ENCODE measurements at places on chromosomes 2 and 18. TPM values are rescaled to one million over a fixed set of nuclear protein-coding genes. Genes with fewer than 3 reads are reported as not detected.

CCDC121 gene
- total RNA-seq = 2.1 TPM

GAREM2 gene
- total RNA-seq = 13.3 TPM

CIB4 gene
- total RNA-seq = not detected

NOSTRIN gene
- total RNA-seq = 3.1 TPM

DYSF gene
- total RNA-seq = 0.89 TPM

GALNT14 gene
- total RNA-seq = 11.2 TPM

DNA sequence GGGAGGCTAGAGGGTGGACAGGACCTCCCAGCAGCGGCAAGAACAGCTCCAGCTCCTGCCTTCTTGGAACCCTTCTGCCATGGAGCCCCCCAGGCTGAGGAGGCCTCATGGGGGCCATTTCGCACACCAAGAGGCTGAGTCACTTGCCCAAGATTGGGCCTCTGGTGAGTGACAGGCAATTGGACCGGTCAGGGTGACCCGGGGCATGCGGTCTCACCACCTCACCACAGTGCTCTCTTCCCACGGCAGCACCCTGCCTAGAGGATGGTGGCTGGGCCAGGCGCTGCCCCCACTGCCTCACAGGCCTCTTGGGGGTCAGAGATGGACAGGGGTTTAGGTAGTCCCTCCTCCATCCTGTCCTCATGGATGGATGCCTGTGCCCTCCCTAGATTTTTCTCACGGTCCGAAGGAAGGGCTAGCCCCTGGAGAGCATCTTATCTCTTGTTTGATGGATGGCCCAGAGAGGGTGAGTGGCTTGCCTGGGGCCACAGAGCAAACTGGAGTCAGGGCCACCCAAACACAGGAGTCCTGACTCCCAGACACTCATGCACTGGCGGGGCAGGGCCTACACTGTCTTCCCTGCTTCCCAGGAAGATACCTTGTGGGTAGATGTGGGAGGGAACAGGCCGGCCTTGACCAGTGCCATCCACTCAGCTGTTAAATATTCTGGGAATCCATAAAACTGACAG, 119.2 kb downstream of the INHBB start:
- no peak for DNase-seq
- no peaks in the 10 kb centered on the region for H3K4me1 ChIP-seq
- no peak overlapping the region for H3K27ac ChIP-seq
- no peaks in the 10 kb centered on the region for H3K27me3 ChIP-seq
- H3K36me3 ChIP-seq = no peaks in the 10 kb centered on the region
- no peak overlapping the region for H3K4me3 ChIP-seq

- DNase-seq = no peak
- H3K4me3 ChIP-seq = no peak overlapping the region
- no peaks in the 10 kb centered on the region for H3K4me1 ChIP-seq
- H3K27ac ChIP-seq = no peak overlapping the region
- no peaks in the 10 kb centered on the region for H3K36me3 ChIP-seq
- no peaks in the 10 kb centered on the region for H3K27me3 ChIP-seq
Measured at GRCh38 chr18:1048032-1048431, 143.4 kb downstream of the ADCYAP1 start.

DNA sequence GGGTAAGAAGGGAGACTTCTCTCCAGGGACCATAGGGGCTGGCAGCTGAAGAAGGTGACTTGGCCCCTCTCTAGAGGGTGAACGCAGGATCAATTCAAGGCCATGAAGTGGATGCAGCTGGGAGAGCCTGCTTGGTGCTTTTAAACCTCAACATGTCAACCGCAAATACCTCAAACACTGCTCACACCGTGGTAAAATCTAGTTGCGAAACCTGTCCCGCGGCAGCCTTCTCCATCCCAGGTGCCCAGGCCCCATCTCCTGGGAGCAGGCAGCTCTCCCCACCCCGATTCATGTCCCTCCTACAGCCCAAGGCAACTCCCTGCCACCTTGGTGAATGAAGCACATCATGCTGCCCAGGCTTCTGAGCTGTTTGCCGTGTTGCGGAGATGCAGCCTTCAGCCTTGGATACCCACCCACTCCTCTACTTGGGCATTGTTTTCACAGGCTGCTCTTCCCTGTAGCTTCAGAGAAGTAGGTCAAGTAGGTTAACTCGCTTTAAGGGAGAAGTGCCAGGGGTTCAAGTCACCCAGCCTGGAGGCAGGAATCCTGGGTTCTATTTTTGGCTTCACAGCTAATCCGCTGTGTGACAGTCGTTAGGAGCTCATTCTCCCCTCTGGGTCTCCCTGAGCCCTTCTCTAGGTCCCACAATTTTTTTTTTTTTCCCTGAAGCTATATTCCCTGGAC, 6.2 kb upstream of the EFR3B start:
- no peak overlapping the region for H3K4me3 ChIP-seq
- no peak overlapping the region for H3K27ac ChIP-seq
- H3K36me3 ChIP-seq = no peaks in the 10 kb centered on the region
- no peak for DNase-seq
- no peaks in the 10 kb centered on the region for H3K27me3 ChIP-seq

GRCh38 chr2:128622371-128622770, 303.7 kb upstream of the HS6ST1 start:
- no peak overlapping the region for H3K27ac ChIP-seq
- H3K4me3 ChIP-seq = no peak overlapping the region
- H3K27me3 ChIP-seq = no peaks in the 10 kb centered on the region
- H3K4me1 ChIP-seq = no peaks in the 10 kb centered on the region
- H3K36me3 ChIP-seq = no peaks in the 10 kb centered on the region
- DNase-seq = no peak

DNA sequence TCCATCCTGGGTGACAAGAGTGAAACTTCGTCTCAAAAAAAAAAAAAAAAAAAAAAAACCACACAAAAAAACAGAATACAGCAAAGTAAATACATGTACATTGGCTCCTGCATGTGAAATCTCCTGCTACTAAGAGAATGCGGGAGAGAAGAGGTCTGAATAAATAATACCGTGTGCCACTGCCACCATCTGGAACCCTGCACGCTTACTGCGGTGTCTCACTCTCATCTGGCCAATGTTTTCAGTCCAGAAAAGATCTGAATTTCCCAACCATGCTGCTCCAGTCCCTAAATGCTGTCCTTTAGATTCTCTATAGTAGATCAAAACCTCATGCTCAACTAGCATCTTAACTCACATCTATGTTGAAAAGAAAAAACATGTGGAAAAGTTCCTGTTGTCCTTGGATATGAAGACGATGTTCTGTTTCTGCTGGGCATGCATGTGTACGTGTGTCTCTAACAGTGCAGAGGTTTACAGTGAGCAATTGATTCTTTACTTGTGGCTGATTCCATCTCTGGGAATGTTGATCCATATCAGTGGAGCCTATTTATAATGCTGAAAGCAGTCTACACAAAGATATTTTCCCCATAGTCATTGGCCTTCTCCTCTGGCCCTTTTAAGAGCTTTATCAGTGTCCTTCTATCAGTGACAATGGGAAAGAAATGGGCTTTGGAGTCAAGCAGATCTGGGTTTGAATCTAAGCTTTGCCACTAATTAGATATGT, 11.9 kb downstream of the STON1 start:
- no peak overlapping the region for H3K4me3 ChIP-seq
- H3K27ac ChIP-seq = no peak overlapping the region
- DNase-seq = no peak
- no peaks in the 10 kb centered on the region for H3K4me1 ChIP-seq
- H3K27me3 ChIP-seq = no peaks in the 10 kb centered on the region

DNA sequence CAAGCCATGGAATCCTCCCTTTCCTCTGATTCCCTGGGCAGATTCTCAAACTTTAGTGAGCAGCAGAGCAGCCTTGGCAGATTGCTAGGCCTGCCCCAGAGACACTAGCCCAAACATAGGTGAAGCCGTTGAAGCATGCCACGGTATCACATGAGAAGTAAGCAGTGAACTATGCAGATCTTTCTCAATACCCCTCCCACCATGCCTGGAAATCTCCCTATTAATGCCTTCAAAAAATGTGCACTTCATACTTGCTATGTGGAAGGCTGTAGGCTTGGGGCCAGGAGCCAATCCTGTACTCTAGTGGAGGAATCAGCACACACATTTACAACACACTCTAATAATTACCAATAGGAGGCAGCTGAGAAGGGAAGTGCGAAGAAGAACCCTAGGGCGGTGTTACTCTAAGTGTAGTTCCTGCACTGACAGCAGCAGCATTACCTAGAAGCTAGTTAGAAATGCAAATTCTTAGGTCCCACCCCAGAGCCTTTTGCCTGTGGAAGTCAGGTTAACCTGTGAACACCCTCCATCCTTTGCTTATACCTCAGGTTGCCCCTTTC, 305.1 kb upstream of the SPRED2 start:
- H3K4me3 ChIP-seq = no peak overlapping the region
- DNase-seq = no peak
- no peaks in the 10 kb centered on the region for H3K36me3 ChIP-seq
- H3K27me3 ChIP-seq = peaks cover 30% of the 10 kb centered on the region
- H3K27ac ChIP-seq = no peak overlapping the region

DNA sequence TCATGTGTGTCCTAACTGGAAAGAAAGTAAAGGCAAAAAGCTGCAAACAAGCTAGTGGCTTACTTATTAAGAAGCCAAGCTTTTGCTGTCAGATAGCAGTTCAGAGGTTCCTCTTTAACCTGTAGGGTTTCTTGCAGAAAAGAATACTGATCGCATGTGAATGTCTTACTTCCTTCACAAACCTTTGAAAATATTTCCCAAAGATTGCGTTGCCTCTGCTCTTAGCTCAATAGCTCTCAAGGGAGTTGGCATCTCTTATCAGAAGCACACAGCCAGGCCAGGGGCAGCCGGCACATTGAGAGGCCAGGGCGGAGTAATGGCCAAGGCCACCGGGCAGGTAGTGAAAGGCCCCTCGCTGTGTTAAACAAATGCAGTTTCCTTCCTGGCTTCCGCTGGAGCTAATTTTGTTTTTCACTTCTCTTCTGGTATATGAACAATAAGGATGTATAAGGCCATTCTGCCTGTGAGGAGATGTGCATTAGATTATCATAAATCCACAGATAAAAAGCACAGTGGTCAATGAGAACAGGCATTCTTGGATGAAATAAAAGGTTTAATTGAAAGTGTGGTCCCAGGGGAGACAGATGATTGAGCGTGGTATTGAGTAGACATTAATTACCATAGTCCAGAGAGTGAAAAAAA, 542.4 kb upstream of the NRP2 start:
- no peaks in the 10 kb centered on the region for H3K36me3 ChIP-seq
- no peak overlapping the region for H3K27ac ChIP-seq
- H3K4me1 ChIP-seq = no peaks in the 10 kb centered on the region
- DNase-seq = no peak

- H3K27me3 ChIP-seq = no peaks in the 10 kb centered on the region
- no peaks in the 10 kb centered on the region for H3K4me1 ChIP-seq
Measured at GRCh38 chr2:14843507-14844204, 211.1 kb downstream of the LRATD1 start.

- no peaks in the 10 kb centered on the region for H3K36me3 ChIP-seq
- no peaks in the 10 kb centered on the region for H3K4me1 ChIP-seq
- no peak overlapping the region for H3K27ac ChIP-seq
- H3K27me3 ChIP-seq = no peaks in the 10 kb centered on the region
Measured at GRCh38 chr2:157810037-157810436, 66.1 kb downstream of the ACVR1 start.

GRCh38 chr2:218368621-218369153, 12.0 kb downstream of the CATIP start:
- no peak overlapping the region for H3K27ac ChIP-seq
- H3K36me3 ChIP-seq = no peaks in the 10 kb centered on the region
- no peaks in the 10 kb centered on the region for H3K27me3 ChIP-seq

Data from HCT116 (cell line).